Activated T-helper 1 cell treated with anti-CD3 and anti-CD28 coated beads, Interleukin-2, amount 50 U/mL, for 16 hours (primary cell): ENCODE measurements at places on chromosomes 7 and 10.

GRCh38 chr10:88702848-88703597 is 3.0 kb upstream of the LIPK start:
- DNase-seq = no peak

DNA sequence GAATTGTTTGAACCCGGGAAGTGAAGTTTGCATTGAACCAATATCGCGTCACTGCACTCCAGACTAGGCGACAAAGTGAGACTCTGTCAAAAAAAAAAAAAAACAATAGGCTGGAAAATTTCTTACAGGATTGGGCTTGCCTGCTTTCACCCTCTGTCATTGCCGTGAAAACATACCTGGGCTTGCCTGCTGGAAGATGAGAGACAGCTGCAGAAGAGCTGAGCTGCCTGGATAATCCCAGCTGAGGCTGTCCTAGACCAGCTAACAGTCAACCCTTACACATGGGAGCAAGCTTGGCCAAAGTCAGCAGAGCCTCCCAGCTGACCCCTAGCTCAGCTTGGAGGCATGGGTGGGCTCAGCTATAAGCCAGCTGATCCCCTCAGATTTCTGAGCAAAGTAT is 306.2 kb downstream of the CCSER2 start:
- no peak for DNase-seq

DNA sequence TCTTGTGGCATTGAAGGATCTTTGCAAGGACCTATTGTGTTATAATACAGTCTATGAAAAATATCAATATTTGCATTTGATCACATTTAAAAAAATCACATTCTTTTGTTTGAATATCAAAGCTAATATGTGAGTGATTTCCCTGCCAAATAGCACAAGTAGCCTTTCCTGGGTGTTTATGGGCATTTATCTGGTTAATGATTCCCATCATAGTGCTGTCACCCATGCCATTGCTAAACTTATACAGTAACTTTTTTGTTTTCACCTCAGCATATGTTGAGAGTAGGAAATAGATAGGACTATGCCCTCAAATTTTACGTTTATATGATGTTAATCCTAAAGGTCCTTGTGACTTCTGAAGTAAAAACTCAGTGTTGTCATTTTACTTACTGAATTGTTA is 136.9 kb downstream of the CFTR start:
- DNase-seq = no peak

GRCh38 chr10:63584725-63585035 is 63.5 kb downstream of the REEP3 start:
- no peak for DNase-seq

DNA sequence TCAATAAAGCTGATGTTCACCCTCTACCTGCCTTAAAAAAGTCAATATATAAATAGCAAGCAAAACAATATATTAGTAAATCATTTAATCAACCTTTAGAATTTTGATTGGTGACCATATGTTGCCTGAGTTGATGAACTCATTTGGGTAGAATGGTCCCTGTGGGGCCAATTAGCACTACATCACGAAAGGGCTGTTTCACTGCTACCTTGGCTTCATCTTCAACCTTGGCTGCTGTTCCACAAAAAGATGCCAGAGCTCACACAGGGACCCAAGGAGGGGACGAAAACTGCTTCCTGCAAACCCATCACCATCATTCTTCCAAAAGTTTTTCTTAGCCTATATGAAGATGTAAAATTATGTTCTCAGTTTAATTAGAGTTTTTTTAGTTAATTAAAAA is 35.4 kb upstream of the HBP1 start:
- DNase-seq = no peak

- no peak for DNase-seq
These were observed 52.3 kb downstream of the RNF32 start for GRCh38 chr7:156692849-156693248.

- DNase-seq = no peak
These were observed 10.3 kb downstream of the TECPR1 start for GRCh38 chr7:98241674-98242241.

GRCh38 chr10:6035101-6035834 is 26.9 kb downstream of the IL2RA start:
- no peak for DNase-seq

- no peak for DNase-seq
These were observed 8.7 kb upstream of the ESYT2 start for GRCh38 chr7:158837790-158838637.

DNA sequence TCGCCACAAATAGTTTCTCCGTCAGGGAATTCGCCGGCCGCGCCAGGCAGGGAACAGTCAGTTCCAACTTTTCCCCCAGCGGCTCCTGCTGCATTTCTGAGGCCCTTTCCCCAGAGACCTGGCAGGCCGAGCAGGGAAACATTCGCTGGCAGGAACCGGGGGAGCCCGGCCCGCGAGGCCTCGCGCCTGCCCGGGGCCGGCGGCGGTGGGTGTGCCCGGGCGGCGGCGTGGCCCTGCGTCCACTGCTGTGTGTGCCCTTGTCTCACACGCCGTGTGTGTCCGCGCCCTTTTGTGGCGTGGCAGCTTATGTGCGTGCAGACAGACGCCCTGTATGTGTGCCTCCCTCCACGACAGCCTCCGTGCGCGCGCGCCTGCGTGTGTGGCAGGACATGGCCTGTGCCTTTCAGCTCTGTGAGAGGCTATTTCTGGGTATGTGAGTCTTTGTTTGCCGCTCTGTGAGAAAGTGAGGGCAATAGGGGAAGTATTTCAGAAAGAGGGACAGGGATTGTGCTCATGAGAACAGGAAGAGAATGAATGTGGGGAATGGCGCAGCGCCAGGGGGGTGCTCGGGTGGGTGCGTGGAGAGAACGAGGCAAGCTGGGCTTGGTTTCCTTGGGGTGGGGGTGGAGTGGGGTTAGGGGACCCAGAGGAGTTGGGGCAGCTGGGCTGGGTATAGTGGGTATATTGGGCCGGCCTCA is 689 bp upstream of the SMARCD3 start:
- DNase-seq = no peak
